ENCODE measurements at places on chromosomes 4 and X.
A peak's percentile ranks its signal among the peaks of the same experiment; 100 is the strongest.

DNA sequence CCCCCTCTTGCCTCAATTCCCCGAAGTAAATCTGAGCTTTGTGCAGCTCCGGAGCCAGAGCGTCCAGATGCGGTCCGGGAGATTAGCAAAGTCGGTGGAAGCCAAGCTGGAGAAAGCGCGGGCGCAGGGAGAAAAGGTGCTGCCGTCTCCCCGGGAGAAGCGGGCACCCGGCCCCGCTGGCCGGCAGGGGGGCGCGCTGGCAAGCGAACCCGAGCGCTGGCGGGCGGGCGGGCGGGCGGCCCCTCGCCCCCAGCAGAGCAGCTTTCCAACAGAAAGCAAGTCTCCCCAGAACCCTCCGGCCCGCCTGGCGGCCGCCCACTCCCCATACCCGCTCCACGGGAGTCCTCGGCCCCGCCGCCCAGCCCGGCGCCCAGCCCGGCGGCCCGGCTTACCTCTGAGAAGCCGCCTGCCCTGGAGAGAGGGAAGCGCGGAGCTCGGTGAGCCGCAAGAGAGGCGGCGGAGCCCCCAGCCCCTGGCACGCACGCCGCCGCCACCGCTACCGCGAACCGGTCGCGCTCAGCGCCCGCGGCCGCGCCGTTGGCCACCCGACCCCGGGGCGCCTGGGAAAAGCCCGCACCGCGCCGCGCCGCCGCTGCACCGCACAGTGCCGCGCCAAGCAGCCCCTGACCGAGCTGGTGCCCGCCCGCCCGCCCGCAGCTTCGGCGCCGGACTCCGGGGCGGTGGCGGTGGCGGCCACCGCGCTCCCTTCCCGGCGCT, 529 bp upstream of the CITED1 start:
- DNase-seq = no peak

DNA sequence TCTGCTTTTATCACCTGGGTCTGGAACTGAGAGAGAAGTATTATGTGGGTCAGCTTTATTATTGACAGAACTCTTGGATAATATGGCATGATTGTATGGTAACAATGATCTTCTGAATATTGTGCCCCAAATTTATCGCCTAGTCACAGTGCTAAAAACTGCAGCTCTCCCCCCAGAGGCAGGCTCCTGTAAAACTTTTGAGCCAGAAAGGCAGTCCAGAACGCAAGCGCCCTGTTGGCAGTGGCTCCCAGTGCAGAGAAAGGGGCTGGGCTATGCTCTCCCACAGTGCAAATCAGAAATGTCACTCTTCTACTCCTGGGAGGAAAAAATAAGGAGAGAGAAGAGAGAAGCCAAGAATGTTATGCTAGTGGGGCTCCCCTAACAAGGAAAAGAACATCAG, 50.5 kb downstream of the HELT start:
- DNase-seq = no peak

DNA sequence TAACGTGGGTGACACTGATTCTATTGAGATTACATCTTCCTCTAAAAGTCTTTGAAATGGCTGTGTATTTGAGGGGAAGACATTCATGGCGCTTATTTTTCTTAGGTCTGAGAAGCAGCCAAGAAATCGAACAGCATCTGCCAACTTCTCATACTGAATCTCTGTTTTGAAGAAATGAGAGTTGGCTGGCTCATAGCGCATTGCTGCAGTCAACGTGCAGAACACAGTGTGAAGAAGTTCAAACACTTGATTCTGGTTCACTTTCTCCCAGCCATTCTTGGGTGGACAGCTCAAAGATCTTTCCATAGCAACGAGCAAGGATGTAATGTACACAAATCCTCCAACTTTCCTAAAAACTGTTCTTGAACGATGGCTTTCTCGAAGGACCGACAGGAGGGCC, 156.5 kb downstream of the WDFY3 start:
- no peak for DNase-seq

DNA sequence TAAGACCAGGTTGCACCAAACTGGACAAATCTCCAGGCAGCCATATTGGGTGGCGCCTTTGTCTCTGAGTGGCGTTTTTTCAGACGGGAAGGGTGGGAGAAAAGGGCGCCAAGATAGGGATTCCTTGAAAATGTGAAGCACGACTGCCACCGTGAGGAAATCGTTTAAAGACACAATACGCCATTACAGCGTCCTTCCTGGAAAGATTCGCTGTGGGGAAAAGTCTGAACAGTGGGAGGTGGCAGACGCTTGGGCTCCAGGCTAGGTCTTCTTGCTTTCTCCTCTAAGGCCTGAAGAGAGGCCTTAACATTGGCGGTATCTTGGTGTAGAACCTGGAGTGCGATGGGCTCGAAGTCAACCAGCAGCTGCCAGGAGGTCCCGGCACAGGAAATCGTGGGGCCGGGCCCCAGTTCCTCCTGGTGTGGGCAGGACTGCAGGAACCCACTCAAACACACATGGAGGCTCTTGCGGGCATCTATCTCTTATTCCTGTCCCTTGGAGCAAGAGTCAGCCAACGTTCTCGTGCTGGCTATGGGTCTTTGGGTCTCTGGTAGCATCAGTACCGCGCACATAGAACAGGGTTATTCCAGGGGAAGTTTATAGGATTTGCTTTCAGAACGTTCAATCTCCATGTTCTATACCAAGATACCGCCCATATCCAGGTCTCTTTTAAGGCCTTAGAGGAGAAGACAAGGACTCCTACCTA, 208.8 kb downstream of the OR13H1 start:
- DNase-seq = no peak

GRCh38 chr4:138055890-138056289, 186.3 kb downstream of the SLC7A11 start:
- DNase-seq = no peak

DNA sequence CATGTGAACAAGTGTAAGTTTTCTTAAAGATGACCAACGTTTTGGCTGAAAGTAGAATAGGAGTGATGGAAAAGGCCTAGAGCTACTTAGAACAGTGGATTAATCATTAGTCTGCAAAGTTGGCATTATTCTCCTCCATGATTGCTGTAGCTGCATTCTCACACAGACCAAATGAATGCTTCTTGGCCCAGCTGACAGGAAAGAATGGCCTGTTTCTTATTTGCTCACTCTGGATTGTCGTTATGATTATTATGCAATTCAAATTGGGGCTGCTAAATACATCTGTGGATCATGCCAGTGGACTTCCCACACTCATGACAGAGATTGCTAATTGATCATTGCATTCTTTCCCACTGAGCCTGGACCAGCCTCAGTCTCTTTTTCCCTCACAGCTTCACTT, 285.0 kb downstream of the STIM2 start:
- no peak for DNase-seq

DNA sequence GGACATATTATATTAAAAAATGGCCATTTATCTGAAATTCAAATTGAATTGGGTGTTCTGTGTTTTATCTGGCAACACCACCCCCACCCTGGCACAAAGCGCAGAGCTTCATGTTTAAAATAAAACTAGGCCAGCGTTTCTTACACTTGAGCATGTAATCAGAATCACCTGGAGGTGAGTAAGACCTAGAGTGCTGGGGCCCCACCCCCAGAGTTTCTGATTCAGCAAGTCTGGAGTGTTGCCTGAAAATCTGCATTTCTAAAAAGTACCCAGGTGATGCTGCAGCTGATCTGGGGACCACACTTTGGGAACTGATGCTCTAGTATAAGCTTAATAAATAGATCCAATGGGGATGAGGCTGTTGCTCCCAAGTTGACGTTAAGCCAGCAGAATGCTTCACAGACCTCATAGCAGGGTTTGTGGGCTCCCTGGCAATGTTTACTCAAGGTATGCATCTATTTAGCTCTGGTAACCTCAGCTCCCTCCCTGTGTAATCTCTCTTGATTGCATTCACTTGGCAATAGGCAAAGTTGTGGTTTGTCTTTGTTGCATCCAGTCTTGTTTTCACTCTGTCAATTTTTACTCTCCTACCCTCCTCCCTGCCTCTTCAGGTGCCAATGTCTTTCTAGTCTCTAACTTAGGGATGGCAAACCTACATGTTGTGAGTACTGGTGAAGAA, 99.8 kb upstream of the TEX13D start:
- no peak for DNase-seq

DNA sequence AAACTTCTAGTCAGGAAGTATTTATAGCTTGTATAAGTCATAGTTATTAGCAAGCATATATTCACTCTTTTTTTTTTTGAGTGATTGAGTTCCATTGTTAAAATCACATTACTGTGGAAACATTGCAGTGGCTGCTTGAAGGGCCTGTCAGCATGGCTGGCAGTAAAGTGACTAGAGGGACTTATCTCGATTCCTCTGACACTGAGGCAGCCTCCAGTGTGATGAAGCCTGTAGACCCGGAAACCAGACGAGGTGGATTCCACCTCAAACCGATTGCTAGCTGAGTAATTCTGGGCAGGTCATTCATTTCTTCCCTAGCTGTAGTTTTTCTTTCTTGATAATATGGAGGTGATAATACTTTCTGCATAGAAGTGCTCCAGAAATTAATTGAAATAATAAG, 4.7 kb downstream of the FAM149A start:
- DNase-seq = no peak

- DNase-seq = peak; percentile 84
Measured at GRCh38 chr4:153127760-153128494, 76.3 kb upstream of the TRIM2 start.

- DNase-seq = no peak
Measured at GRCh38 chrX:154457491-154458115, 478 bp upstream of the PLXNA3 start.

GRCh38 chrX:152735860-152736511, 2.4 kb downstream of the MAGEA12 start:
- no peak for DNase-seq

- DNase-seq = no peak
Measured at GRCh38 chr4:61603086-61603485, 403.0 kb downstream of the ADGRL3 start.

- DNase-seq = no peak
Measured at GRCh38 chr4:116427666-116428065, 657.7 kb downstream of the TRAM1L1 start.

- DNase-seq = no peak
Measured at GRCh38 chrX:27186671-27187070, 276.5 kb downstream of the PPP4R3C start.

- no peak for DNase-seq
Measured at GRCh38 chrX:130267956-130268448, 697 bp downstream of the ZNF280C start.

- DNase-seq = no peak
Measured at GRCh38 chrX:150477371-150477770, 91.0 kb upstream of the MTM1 start.

GRCh38 chrX:109959356-109959871, 43.5 kb upstream of the TMEM164 start:
- DNase-seq = no peak

DNA sequence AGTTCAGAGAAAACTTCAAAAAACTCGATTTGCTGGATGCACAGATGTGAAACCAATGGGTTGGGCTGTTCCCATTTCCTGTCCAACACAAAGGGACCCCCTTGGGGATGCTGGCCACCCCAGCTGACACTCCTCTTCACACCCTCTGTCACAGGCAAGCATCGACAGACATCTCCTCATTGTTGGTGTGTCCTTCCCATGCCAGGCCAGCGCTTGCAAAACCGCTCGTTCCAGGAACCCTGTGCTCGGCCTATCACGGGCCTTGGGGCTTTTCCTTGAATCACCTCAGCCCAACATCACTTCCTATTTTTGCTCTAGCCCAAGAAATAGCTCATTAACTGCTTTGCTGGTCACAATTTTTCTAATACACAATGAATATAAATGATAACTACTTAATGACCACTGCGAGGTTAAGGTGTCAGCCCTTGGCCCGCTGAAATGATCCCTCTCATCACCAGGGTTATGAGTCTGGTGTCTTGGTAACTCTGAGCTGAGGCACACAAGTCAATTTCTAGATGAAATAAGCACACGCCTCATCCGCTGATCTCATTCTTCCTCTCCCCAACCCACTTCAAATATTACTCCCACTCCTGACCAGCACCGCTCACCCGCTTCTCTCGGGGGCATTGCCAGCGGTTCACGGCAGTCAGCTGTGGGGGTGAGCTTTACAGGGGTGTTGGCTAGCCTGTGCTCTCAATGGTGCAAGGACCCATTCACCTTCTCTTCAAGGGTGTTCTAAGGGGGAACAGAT, 32.3 kb downstream of the BCOR start:
- no peak for DNase-seq

- no peak for DNase-seq
Measured at GRCh38 chrX:119503484-119503861, 35.2 kb downstream of the SLC25A5 start.

- no peak for DNase-seq
Measured at GRCh38 chr4:74437866-74438265, 7.1 kb upstream of the AREG start.

- DNase-seq = no peak
Measured at GRCh38 chrX:49991758-49992157, 69.4 kb downstream of the CLCN5 start.

DNA sequence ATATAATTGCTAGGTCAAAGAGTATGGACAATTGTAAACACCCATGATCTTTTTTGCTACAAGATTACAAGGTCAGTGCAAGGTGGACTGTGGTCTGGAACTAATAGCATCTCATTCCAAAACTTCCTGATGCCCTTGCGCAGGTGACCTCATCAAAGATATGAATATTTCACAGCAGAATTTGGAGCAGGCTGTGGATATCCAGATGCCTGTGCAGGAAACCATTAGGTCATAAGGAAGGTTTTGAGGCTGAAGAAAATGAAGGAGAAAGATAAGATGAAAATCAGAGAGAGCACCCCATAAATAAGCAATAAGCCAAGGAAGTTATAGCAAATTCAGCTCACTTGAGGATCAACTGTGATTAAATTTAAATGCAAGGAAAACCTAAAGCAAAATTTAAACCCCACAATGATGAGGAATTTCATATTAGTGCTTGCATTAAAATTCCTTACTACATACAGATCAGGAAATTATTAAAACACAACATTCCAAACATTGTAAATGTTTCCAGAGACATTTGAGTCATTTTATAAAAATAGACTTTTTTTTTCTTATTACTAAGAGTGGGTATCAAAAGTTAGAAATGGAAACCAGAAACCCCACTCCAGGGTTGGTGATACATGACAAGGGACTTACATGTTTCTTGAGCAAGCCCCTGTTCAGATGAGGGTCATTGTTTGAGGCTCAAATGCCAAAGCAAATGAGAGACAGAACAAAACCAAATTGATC, 100.7 kb upstream of the FAM9C start:
- no peak for DNase-seq

DNA sequence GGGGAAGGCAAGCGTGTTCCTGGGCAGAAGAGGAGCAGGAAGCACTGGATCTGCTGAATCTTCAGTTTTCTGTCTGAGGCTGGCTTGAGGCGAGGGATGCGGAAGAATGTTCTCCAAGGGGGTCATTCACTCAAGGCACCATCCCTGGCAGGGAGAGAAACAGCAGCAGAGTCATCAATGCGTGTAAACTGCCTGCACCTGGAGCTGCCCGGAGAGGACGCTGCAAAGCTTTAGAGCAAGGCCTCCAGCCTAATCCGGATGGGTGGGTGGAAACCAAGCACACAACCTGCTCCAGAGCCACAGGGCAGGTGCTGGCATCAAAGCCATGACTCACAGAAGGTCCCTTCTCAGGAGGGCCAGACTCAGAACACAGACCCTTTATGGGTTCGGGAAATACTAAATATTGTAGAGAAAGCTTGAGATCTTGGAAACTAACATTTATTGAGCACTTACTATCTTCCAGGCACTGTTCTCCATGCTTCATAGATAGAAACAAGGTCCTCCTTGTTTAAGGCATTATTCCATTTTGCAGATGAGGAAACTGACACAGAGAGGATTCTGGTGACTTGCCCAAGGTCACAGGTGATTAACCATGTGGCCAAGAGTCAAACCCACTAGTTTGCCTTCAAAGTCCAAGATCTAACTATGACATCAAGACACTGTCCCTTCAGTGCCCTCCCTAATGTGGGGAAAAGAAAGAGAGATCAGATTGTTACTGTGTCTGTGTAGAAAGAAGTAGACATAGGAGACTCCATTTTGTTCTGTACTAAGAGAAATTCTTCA, 7.7 kb downstream of the PROM1 start:
- no peak for DNase-seq

- no peak for DNase-seq
Measured at GRCh38 chrX:98065151-98065550, 1181.4 kb downstream of the RPA4 start.
